AML-193 (cell line): ENCODE measurements at places on chromosomes 1 and 21.
A peak's percentile ranks its signal among the peaks of the same experiment; 100 is the strongest.

- no peak for DNase-seq
Observed at GRCh38 chr1:226370144-226370923, 37.6 kb downstream of the PARP1 start.

DNA sequence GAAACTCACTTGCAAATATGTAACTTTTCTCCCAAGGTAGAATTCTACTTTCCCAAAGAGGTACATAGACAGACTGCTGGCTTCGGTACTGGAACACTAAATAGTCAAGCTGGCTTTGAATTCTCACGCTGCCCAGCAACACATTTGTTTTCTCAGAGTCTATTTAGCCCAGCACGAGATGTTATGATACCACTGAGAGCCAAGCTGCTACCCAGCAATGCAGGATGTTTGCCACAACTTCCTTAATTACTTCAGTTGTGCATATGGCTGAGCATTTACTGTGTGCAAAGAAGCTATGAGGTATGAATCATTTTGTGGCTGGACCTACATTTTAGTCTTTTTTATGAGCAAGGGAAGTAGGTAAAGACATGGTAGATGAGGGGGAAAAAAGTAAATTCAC lies 793.2 kb downstream of the PLA2G4A start:
- DNase-seq = no peak

- no peak for DNase-seq
Observed at GRCh38 chr1:115543247-115543646, 98.5 kb upstream of the VANGL1 start.

DNA sequence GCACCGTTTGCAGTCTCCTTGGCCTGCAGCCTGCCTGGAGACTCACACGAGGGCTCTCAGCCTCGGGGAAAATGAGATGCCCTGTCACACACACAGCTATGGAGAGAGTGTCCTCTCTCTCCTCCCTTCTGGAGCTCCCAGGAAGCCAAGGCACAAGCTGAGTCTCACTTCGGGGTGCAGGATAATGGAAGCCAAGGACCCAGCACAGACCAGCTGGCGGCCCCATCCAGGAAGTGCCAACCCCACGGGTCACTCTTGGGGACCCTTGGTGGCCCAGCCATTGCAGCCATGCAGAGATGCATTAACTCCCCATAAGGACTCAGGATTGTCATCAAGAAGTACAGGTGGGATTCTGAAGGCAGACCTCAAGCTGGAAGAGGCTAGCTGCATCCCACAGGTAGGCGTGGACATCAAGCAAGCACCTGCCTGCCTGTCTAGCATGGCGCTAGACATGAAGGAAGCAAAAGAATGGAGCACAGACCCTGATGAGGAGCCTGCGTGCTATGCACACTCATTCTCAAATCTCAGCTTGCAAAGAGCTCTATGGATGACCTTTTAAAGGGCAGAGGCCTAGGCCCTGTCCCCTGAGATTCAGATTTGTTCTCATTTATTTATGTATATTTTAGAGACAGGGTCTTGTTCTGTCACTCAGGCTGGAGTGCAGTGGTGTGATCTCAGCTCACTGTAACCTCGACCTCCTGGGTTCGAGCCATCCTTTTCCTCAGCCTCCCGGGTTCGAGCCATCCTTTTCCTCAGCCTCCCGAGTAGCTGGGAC lies 49.9 kb downstream of the IRF2BP2 start:
- DNase-seq = no peak

GRCh38 chr1:27058966-27059669 lies 46.5 kb upstream of the TENT5B start:
- DNase-seq = no peak

GRCh38 chr1:52032785-52033131 lies 852 bp downstream of the KTI12 start:
- no peak for DNase-seq

DNA sequence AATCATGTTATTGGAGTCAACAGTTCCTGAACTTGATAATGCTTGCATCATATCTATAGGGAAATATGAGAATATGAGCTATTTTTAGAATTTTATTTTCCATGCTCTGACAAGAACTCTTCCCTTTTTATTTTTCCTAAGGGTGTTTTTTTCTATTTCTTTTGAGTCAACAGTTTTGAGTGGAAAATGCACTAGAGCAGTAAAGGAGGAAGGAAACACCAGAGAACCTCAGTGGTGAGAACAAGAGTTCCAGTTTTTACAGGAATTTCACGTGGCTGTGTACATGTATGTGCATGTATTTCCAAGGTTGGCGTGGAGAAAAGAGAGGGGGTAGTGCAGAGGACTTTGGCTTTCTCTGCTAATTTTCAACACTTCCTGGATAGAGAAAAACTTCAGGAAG lies 63.6 kb upstream of the TNFSF18 start:
- no peak for DNase-seq

DNA sequence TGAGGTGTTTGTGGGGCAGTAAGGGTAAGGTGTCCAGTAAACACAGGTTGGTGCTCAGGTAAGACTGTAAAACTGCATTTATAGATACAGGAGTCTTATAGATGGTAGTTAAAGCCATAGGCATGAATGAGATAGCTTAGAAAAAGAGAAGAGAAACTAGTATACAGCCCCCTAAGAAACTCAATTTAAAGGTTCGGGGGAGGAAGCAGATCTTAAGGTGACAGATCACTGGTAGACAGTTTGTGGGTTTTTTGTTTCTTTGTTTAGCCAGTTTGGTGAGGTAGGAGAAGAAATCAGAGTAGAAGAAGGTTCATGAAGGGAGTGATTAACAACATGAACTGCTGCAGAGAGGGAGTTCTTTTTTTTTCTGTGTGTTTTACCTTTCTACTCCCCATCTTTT lies 6.1 kb upstream of the AGO3 start:
- DNase-seq = no peak

DNA sequence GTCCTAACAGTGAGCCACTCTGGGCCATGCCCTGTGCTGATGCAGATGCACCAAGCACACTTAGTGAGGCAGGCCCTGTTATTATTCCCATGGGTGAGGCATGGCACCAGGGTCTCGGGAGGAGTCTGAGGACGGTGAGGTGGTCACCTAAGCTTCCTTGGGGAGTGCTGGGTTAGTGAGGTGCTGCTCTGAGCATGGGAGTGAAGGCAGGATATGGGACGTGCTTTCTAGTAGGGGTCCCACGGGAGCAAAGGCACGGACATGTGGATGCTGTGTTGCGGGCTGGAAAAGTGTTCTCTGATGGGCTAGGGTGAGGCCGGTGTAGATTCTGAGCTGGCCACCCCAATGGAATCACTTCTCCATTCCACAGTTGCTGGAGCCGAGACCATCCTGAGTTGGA lies 77.5 kb upstream of the CSF3R start:
- DNase-seq = no peak

DNA sequence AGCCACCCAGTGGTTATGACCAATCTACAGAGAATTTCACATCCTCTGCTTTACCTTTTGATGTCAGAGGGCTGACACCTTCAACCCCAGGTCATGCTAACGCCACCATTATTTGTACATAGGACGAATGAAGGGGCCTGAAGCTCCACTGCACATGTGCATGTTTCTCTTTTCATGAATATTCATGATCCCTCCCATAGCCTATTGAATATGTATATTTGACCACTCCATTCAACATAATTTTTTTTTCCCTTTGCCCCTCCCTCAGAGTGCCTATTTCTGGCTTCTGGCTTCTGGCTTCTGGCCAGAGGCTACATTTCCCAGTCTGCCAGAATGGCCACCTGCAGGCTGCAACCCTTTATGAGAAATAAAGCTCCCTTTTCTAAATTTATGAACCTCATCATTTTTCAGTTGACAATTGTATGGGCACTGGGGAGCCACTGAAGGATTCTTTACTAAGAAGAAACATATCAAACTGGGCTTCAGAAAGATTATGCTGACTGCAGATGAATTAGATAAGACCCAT lies 406.7 kb downstream of the SIPA1L2 start:
- DNase-seq = no peak

DNA sequence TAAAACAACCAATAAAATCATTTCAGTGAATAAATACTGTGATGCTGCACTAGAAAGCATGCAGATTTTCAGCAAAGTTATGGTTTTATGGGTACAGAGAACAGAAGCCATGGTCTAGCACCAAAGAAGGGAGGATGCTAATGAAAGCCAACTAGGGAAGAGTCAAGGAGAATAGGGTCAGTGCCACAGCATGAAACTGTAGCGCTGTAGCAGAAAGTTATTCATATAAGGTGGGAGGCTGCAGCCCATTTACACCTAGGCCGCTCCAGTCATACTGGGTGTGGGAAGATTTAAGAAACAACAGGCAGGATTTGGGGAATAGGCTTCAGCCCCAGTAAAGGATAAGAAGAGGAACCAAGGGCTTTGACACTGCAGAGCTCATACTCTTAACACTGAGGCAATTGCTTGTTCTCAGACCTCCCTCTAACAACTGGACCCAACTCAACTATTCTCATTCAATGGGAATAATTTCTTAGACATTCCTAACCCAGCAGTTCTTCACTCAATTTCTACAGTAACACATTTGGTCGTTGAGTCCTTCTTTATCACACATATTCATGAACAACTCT lies 4.4 kb downstream of the IFI16 start:
- DNase-seq = no peak

DNA sequence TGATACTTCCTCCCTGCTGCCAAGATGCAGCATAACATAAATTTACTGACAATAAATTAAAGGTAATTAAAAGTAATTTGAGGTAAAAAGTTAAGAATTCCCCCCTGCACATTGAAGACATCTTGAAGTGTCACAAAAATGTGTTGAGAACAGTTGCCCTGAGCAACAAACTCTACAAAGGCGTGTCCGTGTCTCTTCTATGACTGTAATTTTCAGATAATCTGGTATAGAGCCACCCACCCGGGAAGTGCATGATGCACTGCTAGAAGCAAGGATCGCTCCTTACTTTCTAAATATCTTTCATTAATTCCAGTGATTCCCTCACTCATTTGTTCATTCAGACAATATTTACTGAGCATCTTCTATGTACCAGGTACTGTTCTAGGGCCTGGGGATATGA lies 11.0 kb upstream of the CASQ1 start:
- no peak for DNase-seq

- peak; percentile 53 for DNase-seq
Observed at GRCh38 chr1:8015036-8015808, 10.9 kb downstream of the ERRFI1 start.

- no peak for DNase-seq
Observed at GRCh38 chr1:173377266-173377665, 99.9 kb upstream of the PRDX6 start.

DNA sequence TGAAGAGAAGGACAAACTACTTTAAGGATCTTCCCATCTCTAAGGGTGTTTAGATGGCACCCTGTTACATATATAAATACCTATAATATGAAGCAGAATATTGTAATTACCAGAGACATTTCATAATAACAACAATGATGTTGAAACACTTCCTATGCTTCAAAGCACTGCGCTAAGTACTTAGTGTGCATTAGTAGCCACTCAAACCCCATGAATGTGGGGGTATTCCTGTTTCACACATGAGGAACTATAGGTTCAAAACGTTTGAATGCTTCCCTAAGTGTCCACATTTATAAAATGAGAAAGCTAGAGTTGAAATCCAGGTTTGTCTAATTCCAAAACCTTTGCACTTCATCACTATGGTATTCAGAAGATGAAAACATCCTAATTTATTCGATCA lies 18.5 kb upstream of the OR10J5 start:
- peak; percentile 80 for DNase-seq

DNA sequence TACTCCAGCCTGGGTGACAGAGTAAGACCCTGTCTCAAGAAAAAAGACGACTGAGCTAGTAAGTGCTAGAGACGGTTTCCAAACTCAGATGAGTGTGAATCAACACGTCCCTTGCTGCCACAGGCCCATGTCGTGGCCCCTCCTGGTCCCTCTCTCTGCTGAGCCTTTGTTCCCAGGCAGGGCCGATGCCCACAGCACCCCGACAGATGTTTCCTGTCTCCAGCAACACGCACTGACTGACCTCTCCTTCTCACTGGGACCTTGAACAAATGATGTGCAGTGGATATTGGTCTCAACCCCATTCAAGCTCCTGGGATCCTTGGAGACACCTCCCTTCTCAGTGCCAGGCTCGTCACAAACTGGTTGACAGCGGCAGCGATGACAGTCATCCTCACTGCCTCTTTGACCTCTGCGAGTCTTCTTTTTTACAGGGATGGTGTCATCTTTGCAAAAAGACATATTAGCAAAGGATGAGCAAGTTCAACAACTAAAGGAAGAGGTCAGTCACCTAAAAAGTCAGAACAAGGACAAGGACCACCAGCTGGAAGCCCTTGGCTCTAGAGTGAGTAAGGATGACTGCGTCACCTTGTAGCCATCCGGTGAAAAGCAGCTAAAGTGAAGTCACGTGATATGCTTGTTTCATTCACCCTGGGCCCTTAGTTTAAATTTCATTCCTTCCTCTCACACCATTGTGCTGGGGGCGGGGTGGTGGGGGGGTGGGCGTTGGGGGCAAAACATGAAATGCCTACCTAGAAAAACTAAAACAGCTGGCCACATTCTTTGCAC lies 65.8 kb downstream of the FHAD1 start:
- DNase-seq = no peak
